ENCODE measurements at places on chromosomes 11 and 22. TPM values are rescaled to one million over a fixed set of nuclear protein-coding genes. Genes with fewer than 3 reads are reported as not detected.
A peak's percentile ranks its signal among the peaks of the same experiment; 100 is the strongest.

GRCh38 chr11:3994030-3994640 is 100.5 kb upstream of the RRM1 start:
- H3K4me3 ChIP-seq, result no peak overlapping the region
- no peak for DNase-seq
- no peak overlapping the region for H3K27ac ChIP-seq

Gene OR52A1
- not detected for polyA plus RNA-seq

DNA sequence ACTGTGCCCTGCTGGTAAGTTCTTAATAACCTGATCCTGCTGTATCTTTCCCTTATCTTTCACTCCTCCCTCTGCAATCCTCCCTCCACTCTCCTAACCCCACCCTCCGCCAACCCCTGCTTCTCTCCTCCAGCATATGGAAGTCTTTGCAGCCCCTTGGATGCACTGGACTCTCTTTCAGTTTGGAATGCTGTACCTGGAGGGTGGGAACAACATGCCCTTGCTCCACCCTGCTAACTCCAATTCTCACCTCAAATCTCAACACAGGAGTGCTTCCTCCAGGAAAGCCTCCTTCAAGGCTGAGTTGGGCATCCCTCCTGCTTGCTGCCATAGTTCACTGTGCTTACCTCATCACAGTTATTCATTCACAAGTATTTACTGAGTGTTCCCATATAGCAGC is 52.8 kb upstream of the LDLRAD3 start:
- no peak for DNase-seq
- no peaks in the 10 kb centered on the region for H3K4me1 ChIP-seq
- H3K27ac ChIP-seq, result no peak overlapping the region
- peaks cover 26% of the 10 kb centered on the region for H3K27me3 ChIP-seq

Gene TPBGL
- not detected for polyA plus RNA-seq

- H3K36me3 ChIP-seq, result no peaks in the 10 kb centered on the region
- no peak overlapping the region for H3K4me3 ChIP-seq
- H3K27me3 ChIP-seq, result peaks cover 45% of the 10 kb centered on the region
- H3K4me1 ChIP-seq, result no peaks in the 10 kb centered on the region
These were observed 1.0 kb upstream of the OR6X1 start for GRCh38 chr11:123755344-123755743.

GRCh38 chr11:48123254-48123875 is 93.2 kb upstream of the OR4B1 start:
- H3K27ac ChIP-seq, result peak overlapping the region; percentile 69
- H3K36me3 ChIP-seq, result peaks cover 12% of the 10 kb centered on the region
- H3K4me1 ChIP-seq, result peaks cover 34% of the 10 kb centered on the region

DNA sequence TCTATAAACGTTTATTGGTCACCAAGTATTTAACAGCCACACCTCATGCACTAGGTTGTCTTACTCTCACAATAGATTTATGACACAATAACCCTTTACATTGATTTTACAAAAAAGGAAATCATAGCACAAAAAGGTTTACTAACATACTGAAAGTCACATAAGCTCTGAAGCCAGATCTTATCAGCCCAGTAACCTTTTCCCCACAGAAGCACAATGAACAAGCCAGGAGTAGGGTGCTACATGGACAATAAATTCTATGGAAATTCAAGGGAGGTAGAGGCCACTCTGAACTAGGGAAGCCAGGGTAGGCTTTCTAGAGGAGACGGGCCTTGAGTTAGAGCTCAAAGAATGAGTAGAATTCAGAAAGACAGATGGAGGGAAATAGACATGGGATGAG is 633.5 kb upstream of the CADM1 start:
- no peak overlapping the region for H3K4me3 ChIP-seq
- H3K27me3 ChIP-seq, result peaks cover 7% of the 10 kb centered on the region
- no peaks in the 10 kb centered on the region for H3K36me3 ChIP-seq

Gene NRXN2
- polyA plus RNA-seq, result not detected

- H3K27ac ChIP-seq, result no peak overlapping the region
- no peaks in the 10 kb centered on the region for H3K4me1 ChIP-seq
- H3K4me3 ChIP-seq, result no peak overlapping the region
- peaks cover 20% of the 10 kb centered on the region for H3K27me3 ChIP-seq
- DNase-seq, result no peak
These were observed 106.7 kb downstream of the APIP start for GRCh38 chr11:34809191-34810106.

Gene RBMXL2
- polyA plus RNA-seq, result not detected

GRCh38 chr11:93767018-93767417 is 17.1 kb upstream of the MED17 start:
- H3K27ac ChIP-seq, result no peak overlapping the region
- no peak overlapping the region for H3K4me3 ChIP-seq
- H3K27me3 ChIP-seq, result no peaks in the 10 kb centered on the region
- DNase-seq, result no peak

DNA sequence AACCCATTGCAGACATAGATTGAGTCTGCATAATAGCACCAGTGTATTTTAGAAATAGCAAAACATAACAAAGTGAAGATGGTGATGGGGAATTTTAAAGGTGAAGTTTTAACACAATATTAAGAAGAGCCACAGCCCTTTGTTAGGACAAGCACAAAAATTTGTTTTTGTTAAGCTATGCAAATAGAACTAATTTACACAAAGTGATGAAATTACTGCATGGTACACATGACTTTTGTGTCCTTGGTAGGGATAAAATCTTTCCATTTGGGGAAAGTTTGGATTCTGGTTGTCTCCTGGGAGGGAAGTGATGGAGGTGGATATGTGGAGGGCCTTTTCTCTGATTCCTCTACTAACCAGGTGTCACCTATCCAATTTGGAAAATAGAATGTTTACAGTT is 50.4 kb upstream of the MTNR1B start:
- no peak overlapping the region for H3K4me3 ChIP-seq
- no peaks in the 10 kb centered on the region for H3K27me3 ChIP-seq
- H3K4me1 ChIP-seq, result no peaks in the 10 kb centered on the region
- no peaks in the 10 kb centered on the region for H3K36me3 ChIP-seq
- DNase-seq, result no peak

- H3K4me3 ChIP-seq, result peak overlapping the region; percentile 88
- H3K27ac ChIP-seq, result no peak overlapping the region
- H3K36me3 ChIP-seq, result no peaks in the 10 kb centered on the region
- H3K27me3 ChIP-seq, result no peaks in the 10 kb centered on the region
These were observed 618 bp upstream of the CERK start for GRCh38 chr22:46738647-46739093.

Gene LINC01488
- polyA plus RNA-seq, result not detected

DNA sequence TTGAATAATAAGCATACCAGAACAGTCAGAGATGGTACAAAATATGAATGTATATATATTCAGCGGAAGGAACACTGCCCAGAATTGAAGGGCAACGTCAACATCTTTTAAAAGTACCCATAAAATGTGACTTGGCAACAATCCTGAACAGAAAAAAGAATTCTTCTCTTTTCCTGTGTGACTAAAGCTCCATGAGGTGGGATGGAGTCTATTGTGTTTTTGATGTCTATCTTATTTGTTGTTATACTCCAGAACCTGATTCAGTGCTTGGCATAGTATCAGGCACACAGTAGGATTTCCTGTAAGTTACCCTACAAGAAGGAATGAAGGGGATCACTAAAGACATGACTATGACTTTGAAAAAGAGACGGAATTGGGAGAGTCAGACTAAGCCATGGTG is 10.3 kb downstream of the LDLRAD3 start:
- H3K4me1 ChIP-seq, result no peaks in the 10 kb centered on the region
- H3K36me3 ChIP-seq, result no peaks in the 10 kb centered on the region
- no peak for DNase-seq
- H3K27ac ChIP-seq, result no peak overlapping the region

- no peak overlapping the region for H3K27ac ChIP-seq
- H3K4me1 ChIP-seq, result no peaks in the 10 kb centered on the region
- H3K4me3 ChIP-seq, result no peak overlapping the region
- H3K27me3 ChIP-seq, result no peaks in the 10 kb centered on the region
- no peak for DNase-seq
These were observed 35.6 kb downstream of the DKK3 start for GRCh38 chr11:11972730-11973341.

Measured in naive B cell (primary cell).